GM19239 (cell line): ENCODE measurements at places on chromosomes 3 and 15.

- DNase-seq, result no peak
Observed at GRCh38 chr15:59657635-59658125, 365 bp upstream of the GTF2A2 start.

DNA sequence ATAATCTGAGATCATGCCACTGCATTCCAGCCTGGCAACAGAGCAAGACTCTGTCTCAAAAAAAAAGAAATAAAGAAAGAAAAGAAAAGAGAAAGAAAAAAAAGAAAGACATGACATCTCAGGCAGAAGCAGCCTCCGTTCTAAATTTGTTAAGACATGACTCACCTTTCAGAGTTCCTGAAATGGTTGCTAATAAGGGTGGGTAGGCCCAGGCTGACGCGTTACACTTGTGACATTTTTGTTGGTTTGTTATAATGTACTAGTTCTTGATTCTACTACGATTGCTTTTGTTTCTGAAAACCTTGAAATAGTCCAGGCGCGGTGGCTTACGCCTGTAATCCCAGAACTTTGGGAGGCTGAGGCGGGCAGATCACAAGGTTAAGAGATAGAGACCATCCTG is 21.0 kb downstream of the SLC25A20 start:
- DNase-seq, result no peak

DNA sequence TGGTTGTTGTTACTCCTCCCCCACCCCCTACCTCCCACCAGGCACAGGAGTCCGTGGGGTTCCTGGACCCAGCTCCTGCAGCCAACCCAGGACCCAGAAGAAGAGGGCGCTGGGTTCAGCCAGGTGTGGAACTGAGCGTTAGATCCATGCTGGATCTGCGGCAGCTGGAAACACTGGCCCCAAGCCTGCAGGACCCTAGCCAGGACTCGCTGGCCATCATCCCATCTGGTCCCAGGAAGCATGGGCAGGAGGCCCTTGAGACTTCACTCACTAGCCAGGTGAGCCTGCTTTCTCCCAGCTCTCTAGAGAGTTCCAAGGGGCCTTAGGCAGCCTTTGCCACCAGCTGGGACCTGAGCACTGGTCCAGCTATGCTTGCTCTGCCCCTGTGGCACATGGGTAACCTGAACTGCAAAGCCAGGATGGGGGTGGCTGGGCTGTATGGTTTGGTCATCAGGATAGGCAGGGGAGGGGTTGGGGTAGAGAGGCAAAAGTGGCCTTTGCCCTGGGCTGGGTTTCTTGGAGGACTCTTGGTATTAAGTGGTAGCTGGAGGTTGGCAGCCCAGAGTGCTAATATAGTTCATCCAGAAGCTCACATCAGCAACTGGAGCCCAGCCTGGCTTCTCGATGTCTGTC is 7.0 kb upstream of the JMJD7 start:
- DNase-seq, result no peak

GRCh38 chr15:79953951-79954444 is 17.0 kb downstream of the BCL2A1 start:
- DNase-seq, result no peak

- no peak for DNase-seq
Observed at GRCh38 chr3:155742349-155742965, 2.4 kb downstream of the PLCH1 start.

DNA sequence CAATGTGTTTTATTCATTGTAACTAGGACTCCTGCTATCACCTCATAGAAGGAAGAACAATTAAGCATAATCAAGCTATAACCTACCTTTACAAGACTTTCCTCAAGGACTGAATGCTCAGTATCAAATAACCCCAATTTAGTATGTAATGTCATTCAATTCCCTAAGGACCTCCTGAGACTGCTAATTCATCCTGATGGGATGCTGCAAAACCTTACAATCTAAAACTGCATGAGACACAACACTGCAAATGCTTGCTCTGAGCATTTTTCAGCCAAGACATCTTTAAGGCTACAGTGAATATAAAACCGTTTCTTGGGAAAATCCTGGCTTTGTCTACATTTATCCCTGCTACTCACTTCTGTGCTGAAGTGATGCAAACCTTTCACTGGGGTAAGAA is 69.9 kb downstream of the RYK start:
- no peak for DNase-seq

- no peak for DNase-seq
Observed at GRCh38 chr3:184480831-184481230, 80.8 kb upstream of the EPHB3 start.
